ENCODE measurements at places on chromosomes 6 and 20.

DNA sequence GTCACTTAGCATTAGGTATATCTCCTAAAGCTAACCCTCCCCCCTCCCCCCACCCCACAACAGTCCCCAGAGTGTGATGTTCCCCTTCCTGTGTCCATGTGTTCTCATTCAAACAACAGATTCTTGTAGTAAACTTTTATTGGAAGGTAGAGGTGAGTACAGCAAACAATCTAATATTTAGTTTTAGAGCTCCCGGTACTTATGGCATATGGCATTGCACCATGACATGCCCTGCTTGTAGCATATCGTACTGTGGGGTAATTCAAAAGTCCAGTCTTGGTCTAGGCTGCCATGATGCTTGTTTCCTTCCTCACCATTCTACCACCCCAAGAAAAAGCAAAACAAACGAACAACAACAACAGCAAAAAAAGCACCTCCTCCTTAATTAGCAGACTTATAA, 289.5 kb downstream of the ZNF217 start:
- DNase-seq: no peak

- DNase-seq: no peak
Measured at GRCh38 chr20:13671512-13671911, 32.8 kb upstream of the TASP1 start.

DNA sequence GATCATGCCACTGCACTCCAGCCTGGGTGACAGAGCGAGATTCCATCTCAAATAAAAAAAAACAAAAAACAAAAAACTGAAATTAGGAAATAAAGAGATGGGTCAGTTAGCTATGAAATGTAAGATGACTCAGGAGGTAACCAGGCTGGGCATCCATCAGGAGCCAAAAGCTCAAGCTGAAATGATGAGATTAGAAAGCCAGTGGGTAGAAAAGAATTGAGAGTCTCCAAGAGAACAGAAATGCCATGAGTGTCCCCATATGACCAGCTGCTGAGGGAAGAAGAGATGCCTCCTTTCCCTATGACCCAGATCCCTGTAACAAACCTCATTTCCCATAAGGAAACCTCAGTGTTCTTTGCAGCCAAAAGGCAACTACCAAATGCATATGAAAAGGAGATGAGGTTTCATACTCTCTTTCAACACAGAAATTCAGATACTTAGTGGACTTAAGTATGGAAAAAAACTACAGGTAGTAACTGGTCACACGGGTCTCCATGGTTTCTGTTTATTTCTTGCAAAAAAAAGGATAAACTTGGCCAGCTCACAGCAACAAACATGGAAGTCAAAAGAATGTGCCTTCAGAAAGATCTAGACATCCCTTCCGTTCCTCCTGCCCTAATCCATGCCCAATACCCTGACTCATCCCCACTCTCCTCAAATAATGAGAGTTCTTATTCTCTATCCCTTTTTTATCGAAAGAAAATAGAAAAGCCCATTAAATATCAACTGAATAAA, 8.1 kb downstream of the ARHGAP18 start:
- DNase-seq: no peak

- DNase-seq: no peak
Measured at GRCh38 chr6:108002365-108003221, 44.6 kb upstream of the SEC63 start.

DNA sequence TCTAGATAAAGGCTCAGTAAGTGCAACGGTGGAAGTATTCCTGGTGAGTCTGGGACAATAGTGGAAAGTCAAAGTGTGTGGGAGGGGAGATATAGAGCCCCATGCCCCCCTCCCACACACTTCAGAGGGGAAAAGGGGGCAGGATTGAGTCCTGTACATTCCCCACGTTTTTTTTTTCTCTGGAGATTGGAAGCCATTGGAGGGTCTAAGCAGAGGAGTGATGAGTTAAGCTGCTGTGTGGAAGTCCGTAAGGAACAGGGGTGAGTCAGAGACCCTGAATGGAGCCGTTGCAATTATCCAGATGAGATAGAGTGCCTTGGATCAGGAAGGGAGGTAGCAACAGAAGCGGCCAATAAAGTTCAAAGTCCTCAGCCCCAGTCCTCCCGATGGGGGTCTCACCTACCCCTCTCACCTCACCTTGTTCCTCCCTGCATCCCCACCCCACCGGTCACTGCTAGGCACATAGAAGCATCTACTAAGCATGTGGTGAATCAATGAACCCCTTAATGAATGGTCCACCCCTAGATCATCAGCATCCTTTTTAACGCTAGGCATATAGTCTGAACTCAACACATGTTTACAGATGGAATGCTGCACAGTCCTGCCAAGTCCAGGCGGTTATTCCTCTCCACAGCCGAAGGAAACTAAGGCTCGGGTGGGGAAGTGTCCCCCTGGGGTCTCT, 662 bp upstream of the SLC9A8 start:
- no peak for DNase-seq

DNA sequence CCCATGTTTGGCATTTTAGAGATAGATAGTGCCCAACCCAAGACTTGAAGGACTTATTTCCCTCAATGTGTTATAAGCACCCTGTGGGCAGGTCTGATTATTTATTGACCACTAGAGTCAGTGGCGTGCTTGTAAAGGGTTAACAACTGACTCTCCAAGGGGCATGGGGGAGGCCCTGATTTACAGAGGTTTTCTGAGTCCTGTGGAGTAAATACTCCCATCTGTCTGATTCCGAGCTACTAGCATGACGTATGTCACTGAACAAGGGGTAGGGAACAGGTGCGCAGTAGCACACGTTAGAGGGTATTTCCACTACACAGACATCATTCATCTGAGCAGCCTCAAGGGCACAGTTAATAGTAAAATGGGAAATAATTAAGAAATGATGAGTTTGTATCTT, 17.4 kb upstream of the TRAM2 start:
- DNase-seq: no peak

- DNase-seq: no peak
Measured at GRCh38 chr6:16437095-16437494, 198.7 kb downstream of the GMPR start.

DNA sequence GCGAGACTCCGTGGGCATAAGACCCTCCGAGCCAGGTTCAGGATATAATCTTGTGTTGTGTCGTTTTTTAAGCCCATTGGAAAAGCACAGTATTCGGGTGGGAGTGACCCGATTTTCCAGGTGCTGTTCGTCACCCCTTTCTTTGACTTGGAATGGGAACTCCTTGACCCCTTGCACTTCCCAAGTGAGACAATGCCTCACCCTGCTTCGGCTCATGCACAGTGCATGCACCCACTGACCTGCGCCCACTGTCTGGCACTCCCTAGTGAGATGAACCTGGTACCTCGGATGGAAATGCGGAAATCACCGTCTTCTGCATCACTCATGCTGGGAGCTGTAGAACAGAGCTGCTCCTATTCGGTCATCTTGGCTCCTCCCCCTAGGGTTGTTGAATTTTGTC, 307.7 kb upstream of the DEFB115 start:
- DNase-seq: no peak

DNA sequence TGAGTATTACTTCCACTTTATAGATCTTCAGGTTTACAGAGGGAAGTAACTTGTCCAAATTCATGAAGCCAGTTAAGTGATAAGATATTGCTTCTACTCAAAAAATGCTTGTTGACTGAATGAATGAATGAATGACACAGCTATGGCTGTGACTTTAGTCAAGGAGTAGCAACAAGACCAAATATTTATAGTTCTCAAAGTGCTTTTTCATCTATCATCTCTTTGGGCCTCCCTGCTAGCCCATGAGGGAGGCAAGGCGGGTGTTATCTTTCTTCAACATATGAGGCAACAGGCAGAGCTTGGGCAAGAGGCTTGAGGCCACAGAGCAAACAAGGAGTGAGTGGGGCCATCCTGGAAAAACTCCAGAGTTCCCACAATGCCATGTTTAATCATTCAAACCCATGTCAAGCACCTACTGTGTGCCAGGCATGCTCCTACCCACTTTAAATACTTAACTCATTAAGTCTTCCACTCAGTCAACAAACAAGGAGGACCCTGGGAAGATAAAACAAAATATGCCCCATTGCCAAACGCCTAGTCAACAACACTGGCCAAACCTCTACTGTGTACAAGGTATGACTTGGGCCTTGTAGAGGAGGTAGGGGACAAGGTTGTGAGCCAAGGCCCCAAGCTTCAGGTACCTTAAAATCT, 15.9 kb downstream of the BCL2L1 start:
- DNase-seq: no peak

GRCh38 chr20:49845060-49845459, 32.4 kb downstream of the SLC9A8 start:
- no peak for DNase-seq

DNA sequence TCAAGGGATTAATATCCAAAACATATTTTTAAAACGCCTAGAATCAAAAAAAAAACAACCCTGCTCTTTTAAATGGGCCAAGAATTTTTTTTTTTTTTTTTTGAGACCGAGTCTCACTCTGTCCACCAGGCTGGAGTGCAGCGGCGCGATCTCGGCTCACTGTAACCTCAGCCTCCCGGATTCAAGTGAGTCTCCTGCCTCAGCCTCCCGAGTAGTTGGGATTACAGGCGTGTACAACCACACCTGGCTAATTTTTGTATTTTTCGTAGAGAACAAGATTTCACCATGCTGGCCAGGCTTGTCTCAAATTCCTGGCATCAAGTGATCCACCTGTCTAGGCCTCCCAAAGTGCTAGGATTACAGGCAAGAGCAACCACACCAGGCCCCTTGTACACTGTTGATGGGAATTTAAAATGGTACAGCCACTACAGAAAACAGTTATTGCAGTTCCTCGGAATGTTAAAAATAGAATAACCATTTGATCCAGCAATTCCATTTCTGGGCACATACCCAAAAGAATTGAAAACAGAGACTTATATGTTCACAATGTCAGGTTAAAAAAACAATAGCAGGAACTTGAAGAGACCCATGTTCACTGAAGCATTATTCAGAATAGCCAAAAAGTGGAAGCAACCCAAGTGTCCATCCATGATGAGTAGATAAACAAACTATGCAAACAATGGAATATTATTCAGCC, 3.1 kb upstream of the MYL9 start:
- no peak for DNase-seq

DNA sequence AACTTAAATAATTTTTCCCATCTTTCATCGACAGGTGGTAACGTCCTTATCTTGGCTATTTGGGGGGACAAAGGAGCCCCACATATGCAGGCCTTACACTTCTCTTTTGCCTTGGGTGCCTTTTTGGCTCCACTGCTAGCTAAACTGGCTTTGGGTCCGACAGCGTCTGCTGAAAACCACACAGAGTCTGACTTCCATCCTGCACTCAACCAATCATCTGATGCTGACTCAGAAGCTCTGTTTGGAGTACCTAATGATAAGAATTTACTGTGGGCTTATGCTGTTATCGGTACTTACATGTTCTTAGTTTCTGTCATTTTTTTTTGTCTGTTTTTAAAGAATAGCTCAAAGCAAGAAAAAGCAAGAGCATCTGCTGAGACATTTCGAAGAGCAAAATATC, 178.5 kb downstream of the SLC16A10 start:
- no peak for DNase-seq

- DNase-seq: peak; percentile 10
Measured at GRCh38 chr6:98832284-98833056, 1.9 kb upstream of the POU3F2 start.

- no peak for DNase-seq
Measured at GRCh38 chr20:9059931-9060330, 9.0 kb upstream of the PLCB4 start.
